CD4-positive, CD25-positive, alpha-beta regulatory T cell (primary cell): ENCODE measurements at places on chromosomes 7 and 10. TPM values are rescaled to one million over a fixed set of nuclear protein-coding genes. Genes with fewer than 3 reads are reported as not detected.

GRCh38 chr7:17054836-17055235 is 173.1 kb upstream of the AGR3 start:
- no peaks in the 10 kb centered on the region for H3K36me3 ChIP-seq
- no peak for DNase-seq
- H3K4me1 ChIP-seq = no peaks in the 10 kb centered on the region

POT1 gene
- 17.1 TPM for total RNA-seq

DNA sequence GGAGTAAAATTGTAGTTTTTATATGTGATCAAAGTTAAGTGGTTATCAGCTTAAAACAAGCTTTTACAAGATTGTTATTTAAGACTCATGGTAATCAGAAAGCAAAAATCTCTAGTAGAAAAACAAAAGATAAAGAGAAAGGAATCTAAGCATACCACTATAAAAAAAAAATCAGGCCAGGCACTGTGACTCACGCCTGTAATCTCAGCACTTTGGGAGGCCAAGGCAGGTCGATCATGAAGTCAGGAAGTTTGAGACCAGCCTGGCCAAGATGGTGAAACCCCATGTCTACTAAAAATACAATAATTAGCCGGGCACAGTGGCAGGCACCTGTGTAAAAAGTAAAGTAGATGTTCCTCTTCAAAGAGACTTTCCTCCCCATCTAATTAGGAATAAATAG is 265.9 kb upstream of the NRP1 start:
- H3K36me3 ChIP-seq = no peaks in the 10 kb centered on the region
- no peak overlapping the region for H3K4me3 ChIP-seq
- peaks cover 2% of the 10 kb centered on the region for H3K27me3 ChIP-seq

MMP21 gene
- total RNA-seq = 0.59 TPM

GRCh38 chr7:106225856-106226255 is 58.9 kb downstream of the NAMPT start:
- H3K4me1 ChIP-seq = no peaks in the 10 kb centered on the region
- H3K36me3 ChIP-seq = no peaks in the 10 kb centered on the region
- H3K27me3 ChIP-seq = peaks cover 5% of the 10 kb centered on the region
- DNase-seq = no peak
